ENCODE measurements at places on chromosomes 2 and 18.

DNA sequence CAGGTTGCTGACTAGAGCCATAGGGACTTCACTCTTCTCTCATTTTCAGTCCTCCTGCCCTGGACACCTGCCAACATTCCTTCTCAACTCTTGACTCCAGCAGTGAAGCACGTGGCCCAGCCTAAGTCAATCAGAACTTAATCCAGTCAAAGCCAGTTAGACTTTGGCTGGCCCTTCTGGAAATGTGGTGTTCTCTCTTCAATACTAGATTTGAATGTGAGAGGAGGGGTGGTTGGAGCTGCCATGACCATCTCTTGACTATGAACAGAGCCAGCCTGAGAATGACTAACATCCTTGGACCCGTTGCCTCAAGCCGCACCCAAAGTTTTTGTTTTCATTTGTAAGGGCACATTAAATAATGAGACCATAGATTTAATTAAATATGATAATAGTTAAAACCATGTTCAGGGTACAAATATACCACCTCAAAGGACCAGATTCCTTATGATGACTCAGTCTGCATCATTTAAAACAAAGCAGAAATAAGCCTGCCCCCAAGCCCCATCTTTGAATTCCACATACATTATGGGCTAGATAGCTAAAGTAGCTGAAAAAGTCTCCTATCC, 49.7 kb upstream of the RASGRP3 start:
- DNase-seq = no peak

DNA sequence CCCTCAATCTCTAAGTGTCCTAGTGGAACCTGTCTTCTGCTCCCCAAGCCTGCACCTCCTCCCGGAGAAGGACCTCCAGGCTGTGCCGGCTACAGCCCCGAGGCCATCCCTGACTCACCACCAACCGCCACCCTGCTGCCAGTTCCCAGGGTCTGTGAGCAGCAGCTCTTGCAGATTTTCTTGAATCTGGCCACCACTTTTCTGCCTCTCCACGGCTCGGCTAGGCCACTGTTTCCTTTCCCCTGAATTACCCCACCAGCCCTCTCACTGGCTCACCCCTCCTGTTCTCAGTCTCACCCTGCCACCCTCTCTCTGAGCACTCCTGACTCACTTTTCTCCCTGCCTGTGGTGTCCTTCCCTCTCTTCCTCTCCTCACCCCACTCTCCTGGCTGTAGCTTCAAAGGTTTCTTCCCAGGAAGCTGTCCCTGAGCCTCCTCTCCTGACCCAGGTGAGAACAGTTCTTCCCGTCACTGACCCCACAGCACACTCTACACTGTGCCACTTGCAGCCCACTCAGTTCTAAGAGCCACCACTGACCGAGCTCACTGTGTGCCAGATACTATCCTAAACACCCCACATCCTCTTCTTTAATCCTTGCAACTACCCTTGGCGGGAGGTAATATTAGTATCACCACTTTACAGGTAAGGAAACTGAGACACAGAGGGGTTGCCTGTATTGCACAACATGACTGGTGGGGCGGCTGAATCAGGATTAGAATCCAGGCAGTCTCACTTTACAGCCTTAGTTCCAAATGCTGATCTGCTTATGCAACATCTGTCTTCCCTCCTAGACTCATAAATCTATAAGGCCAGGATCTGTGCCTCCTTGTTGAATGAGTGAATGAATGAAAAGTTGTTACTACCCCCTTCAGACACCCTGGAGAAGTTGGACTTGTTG, 111.6 kb downstream of the SMAD7 start:
- DNase-seq = no peak

- no peak for DNase-seq
Observed at GRCh38 chr2:152623076-152623740, 94.1 kb downstream of the PRPF40A start.

DNA sequence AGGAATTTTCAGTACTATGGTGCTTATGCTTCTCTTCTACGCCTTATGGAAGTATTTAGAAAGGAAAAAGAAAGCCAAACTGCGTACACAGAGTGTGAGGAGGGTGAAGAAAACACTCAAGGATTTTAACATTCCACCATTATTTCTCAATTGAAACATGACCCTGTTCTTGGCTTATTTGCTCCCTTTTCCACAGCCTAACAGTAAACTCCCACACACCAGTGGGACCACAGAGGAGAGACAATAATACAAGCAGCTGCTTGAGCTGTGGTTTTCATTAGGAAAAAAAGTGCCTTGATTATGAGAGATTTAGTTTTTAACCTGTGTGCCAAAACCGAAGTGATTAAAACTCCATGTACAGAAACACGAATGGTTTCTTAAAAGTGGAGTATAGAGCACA, 134.3 kb downstream of the MEP1B start:
- no peak for DNase-seq

GRCh38 chr2:941871-942270, 8.8 kb upstream of the SNTG2 start:
- DNase-seq = no peak

GRCh38 chr18:13641551-13642439, 84.6 kb downstream of the FAM210A start:
- DNase-seq = peak; percentile 83

Measured in iPS-NIHi11 (cell line).